ENCODE measurements at places on chromosomes 7 and 10.

DNA sequence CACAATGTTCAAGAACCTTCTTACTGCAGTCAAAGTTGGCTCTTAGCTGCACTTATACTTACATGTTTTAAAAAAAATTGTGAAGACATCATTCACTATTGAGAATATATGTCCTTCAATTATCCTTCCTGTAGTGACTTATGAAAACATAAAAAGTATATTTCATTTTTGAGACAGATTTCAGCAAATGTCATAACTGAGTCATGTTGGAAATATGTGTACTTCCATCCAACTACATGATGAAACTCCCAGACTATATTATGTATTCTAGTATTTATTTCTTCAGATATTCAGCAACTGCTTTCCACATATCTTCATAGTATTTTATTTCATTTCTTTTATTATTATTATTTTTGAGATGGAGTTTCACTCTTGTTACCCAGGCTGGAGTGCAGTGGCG is 160.2 kb downstream of the ARHGAP12 start:
- DNase-seq, result no peak

DNA sequence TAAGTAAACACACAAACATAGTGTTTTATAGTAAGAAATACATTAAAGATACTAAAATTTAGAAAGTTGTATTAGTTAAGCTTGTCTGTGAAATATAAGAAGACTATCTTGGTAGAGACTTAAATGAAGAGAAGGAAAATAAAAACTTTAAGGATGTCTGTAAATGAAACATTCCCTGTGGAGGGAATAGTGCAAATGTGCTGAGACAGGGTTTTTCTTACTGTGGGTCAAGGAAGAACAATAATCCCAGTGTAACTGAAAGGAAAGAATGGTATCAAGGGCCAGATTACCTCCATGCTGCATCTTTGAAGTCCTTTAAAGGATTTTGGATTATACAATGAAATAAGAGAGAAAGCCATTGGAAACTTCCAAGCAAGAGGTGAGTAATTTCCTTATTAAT is 547.5 kb upstream of the PCDH15 start:
- DNase-seq, result no peak

GRCh38 chr7:152383341-152384234 is 52.2 kb downstream of the KMT2C start:
- peak; percentile 63 for DNase-seq

DNA sequence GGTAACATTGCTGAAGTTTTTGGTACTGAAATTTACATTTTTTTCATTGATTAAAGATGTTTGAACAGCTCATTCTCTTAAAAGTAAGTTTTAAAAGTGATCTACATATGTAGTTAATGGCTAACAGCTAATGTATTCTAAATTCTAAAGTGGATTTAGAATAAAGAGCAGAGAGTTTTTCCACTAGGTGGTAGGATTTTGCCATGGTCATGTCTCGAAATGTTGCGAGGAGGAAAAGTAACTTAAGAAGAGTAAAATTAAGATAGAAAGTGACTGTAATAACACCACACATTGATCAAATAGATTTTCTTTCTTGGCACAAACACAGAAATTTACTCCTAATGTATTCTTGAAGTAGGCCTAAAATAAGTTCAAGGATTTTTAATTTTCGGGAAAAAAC is 19.8 kb downstream of the LSMEM1 start:
- no peak for DNase-seq

DNA sequence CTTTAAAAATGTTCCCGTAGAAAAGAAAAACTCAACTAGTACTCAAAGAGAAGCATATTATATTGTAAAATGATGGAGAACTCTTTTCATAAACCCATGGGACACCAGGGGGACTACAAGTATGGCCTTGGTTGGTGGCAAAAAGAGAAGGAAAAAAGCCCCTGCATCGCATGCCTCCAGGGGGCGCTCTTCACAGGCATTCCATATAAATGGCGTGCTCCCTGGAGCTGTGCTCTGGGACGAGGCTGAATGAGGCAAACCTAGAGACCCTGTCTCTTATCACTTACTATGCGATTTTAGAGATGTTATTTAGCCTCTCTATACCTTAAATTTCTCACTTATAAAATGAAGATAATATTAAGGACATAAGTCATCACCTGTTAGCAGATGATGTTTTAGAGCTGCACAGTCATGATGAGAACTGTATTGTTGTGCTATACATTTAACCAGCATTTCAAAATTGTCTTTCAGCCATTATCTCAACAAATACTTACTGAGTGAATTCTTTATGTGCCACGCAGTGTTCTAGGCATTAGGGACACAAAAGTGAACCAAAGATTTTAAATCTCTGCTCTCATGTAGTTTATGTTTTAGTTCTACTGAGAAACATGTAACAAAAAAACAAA is 105.8 kb downstream of the ARHGAP21 start:
- DNase-seq, result no peak

GRCh38 chr7:100446040-100446439 is 9.7 kb upstream of the PPP1R35 start:
- no peak for DNase-seq

DNA sequence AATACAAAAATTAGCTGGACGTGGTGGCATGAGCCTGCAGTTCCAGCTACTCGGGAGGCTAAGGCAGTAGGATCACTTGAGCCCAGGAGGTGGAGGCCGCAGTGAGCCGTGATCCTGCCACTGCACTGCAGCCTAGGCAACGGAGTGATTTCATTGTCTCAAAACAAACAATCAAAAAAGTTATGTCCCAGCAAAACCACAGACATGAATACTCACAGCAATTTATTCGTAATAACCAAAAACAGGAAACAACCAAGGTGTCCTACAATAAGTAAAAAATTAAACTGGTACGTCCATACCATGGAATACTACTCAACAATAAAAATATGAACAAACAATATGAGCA is 11.6 kb upstream of the CYTH3 start:
- DNase-seq, result no peak

GRCh38 chr10:73232887-73233286 is 14.2 kb downstream of the DNAJC9 start:
- DNase-seq, result no peak

- no peak for DNase-seq
These were observed 214.4 kb downstream of the FAM107B start for GRCh38 chr10:14560274-14560673.

- DNase-seq, result no peak
These were observed 2.0 kb downstream of the GAL3ST4 start for GRCh38 chr7:100166317-100166940.

GRCh38 chr10:132538031-132538789 is 623 bp downstream of the INPP5A start:
- no peak for DNase-seq

GRCh38 chr7:53094827-53095226 is 59.4 kb downstream of the POM121L12 start:
- DNase-seq, result no peak

- no peak for DNase-seq
These were observed 9.1 kb upstream of the ZYX start for GRCh38 chr7:143372070-143372469.

GRCh38 chr7:53131697-53132096 is 96.3 kb downstream of the POM121L12 start:
- DNase-seq, result no peak

GRCh38 chr10:25627606-25628005 is 306.4 kb upstream of the MYO3A start:
- DNase-seq, result no peak

DNA sequence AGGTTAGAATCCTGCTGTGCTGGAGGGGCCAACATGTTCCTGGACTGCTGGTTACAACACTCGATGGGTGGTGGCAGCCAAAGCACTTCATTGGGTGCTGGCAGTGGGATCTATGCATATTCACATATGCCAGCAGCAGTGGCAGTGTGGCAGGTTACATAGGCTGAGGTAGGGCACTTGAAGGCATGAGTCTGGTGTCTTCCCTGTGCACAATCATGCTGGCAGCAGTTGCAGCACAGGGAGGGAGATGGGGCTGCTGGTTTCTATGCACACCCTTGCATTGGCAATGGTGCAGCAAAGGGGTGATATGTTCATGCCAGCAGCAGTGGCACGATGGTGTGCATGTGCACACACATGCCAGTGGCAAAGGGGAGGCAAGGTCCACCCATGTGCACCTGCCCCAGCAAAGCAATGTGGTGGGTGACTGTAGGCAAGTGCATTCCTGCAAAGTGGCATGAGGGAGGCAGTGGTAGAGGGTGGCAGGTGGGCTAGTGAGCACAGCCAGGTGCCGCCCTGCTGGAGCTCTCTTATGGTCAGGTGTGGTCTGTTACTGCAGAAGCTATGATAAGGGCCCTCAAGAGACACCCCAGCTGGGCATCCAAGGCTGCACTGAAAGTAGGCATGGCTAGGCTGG is 356.2 kb upstream of the STEAP1 start:
- DNase-seq, result no peak

GRCh38 chr7:20359341-20359963 is 28.8 kb downstream of the ITGB8 start:
- peak; percentile 29 for DNase-seq

GRCh38 chr10:9311702-9312499 is 1257.4 kb downstream of the GATA3 start:
- DNase-seq, result no peak

- no peak for DNase-seq
These were observed 73.2 kb upstream of the ST8SIA6 start for GRCh38 chr10:17527514-17528146.

GRCh38 chr10:112784022-112784461 is 166.0 kb upstream of the TCF7L2 start:
- no peak for DNase-seq

DNA sequence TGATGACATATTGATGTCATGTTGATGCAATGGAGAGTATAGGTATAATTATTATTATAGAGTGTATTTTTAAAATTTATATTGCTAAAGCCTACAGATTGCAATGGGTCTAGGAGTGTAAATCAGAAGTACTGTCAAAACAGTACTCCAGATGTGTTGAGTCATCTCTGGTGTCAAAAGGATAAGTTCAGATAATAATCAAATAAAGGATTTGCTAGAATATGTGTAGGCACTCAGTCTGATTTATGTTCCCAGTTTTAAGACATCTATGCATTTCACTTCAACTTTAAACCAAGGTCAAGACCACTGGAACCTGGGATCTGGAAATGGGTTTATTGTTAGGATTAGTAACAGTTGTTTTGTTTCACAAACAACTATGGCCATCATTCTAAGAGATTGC is 342.3 kb upstream of the BMPER start:
- no peak for DNase-seq

DNA sequence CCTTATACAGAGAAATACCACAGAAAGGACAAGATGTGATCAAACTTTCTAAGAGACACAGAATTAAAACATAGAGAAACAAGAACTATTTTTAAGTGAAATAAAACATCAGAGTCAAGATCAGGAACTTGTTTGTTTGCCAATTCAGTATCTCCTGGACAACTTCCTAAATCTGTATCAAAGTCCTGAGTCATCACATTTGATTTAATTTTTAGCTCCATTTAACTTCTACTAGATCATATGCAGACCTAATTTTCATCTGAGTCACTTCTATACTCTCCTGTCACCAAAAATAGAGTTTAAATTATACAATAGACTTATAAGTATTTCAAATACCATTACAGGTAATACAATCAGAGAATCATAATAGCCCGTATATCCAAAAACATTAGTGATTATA is 268.1 kb downstream of the PRKG1 start:
- no peak for DNase-seq

DNA sequence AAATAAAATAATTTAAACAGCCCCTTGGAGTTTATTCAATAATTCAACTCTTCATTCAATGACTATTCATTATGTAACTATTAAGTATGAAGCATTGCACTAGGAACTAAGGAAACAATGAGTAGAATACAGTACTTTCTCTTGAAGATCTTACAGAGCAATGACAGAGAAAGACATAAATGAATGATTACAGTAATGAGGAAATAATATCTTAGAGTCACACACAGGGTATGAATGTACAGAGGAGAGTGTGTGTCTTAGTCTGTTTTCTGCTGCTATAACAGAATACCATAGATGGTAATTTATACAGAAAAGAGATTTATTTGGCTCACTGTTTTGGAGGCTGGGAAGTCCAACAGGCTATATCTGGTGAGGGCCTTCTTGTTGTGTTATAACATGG is 120.5 kb upstream of the NRBF2 start:
- DNase-seq, result no peak

- no peak for DNase-seq
These were observed 331.6 kb upstream of the ZNF32 start for GRCh38 chr10:43980313-43980712.

GRCh38 chr10:110696436-110696835 is 52.3 kb downstream of the RBM20 start:
- no peak for DNase-seq

DNA sequence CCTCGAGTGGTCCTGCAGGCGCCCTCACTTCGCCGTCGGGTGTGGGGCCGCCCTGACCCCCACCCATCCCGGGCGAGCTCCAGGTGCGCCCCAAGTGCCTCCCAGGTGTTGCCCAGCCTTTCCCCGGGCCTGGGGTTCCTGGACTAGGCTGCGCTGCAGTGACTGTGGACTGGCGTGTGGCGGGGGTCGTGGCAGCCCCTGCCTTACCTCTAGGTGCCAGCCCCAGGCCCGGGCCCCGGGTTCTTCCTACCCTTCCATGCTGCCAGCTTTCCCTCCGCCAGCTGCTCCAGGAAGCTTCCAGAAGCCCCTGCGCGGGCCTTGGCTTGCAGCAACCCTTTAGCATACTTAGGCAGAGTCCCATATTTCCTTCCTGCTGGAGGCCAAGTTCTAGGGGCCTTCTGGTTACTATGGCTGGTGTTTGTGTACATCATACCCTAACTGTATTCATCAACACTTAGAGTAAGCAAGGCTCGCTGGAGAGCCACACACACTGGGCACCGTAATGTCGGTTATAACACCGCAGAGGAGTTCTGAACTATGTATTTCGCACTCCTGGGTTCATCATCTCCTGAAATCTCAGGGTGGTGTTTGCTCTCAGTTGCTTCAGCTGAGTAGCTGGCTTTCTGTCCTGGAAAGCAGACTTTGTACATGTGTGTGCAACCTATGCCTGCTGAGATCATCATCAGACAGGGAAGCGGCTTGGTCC is 471 bp downstream of the MGMT start:
- no peak for DNase-seq

Data from AG04449 (cell line).